ENCODE measurements at places on chromosomes 7 and 10. TPM values are rescaled to one million over a fixed set of nuclear protein-coding genes. Genes with fewer than 3 reads are reported as not detected.

- H3K4me1 ChIP-seq: no peaks in the 10 kb centered on the region
- no peak overlapping the region for H3K4me3 ChIP-seq
- peaks cover 2% of the 10 kb centered on the region for H3K27me3 ChIP-seq
- no peaks in the 10 kb centered on the region for H3K36me3 ChIP-seq
Observed at GRCh38 chr7:117892821-117893220, 19.6 kb upstream of the CTTNBP2 start.

- H3K27ac ChIP-seq: no peak overlapping the region
- no peaks in the 10 kb centered on the region for H3K4me1 ChIP-seq
- H3K4me3 ChIP-seq: no peak overlapping the region
- no peaks in the 10 kb centered on the region for H3K27me3 ChIP-seq
- H3K36me3 ChIP-seq: no peaks in the 10 kb centered on the region
Observed at GRCh38 chr10:20228729-20229128, 412.5 kb downstream of the PLXDC2 start.

The SFRP4 gene
- total RNA-seq: not detected

GRCh38 chr10:67925449-67926005, 41.1 kb downstream of the SIRT1 start:
- peaks cover 12% of the 10 kb centered on the region for H3K36me3 ChIP-seq
- H3K27me3 ChIP-seq: no peaks in the 10 kb centered on the region
- H3K27ac ChIP-seq: no peak overlapping the region
- H3K4me1 ChIP-seq: no peaks in the 10 kb centered on the region

GRCh38 chr7:28361551-28361950, 50.8 kb upstream of the CREB5 start:
- H3K27me3 ChIP-seq: peaks cover 4% of the 10 kb centered on the region
- H3K4me3 ChIP-seq: no peak overlapping the region

- peak within 1 kb of the TSS; percentile 95 for H3K4me3 ChIP-seq
- peak; percentile 55 for DNase-seq
- H3K36me3 ChIP-seq: no peaks in the 10 kb centered on the region
Observed at GRCh38 chr7:107660381-107661080, at the start of gene SLC26A4. Gene SLC26A4, plus strand, starts transcription at chr7:107660828. Its CDS starts 814 bp downstream, at chr7:107661642.

GRCh38 chr7:84837405-84837804, 349.5 kb downstream of the SEMA3D start:
- no peak for DNase-seq
- H3K4me3 ChIP-seq: no peak overlapping the region
- no peaks in the 10 kb centered on the region for H3K4me1 ChIP-seq
- H3K27ac ChIP-seq: no peak overlapping the region
- no peaks in the 10 kb centered on the region for H3K36me3 ChIP-seq
- no peaks in the 10 kb centered on the region for H3K27me3 ChIP-seq
